Fibroblast of skin of abdomen (primary cell): ENCODE measurements at places on chromosomes 2 and 18.

DNA sequence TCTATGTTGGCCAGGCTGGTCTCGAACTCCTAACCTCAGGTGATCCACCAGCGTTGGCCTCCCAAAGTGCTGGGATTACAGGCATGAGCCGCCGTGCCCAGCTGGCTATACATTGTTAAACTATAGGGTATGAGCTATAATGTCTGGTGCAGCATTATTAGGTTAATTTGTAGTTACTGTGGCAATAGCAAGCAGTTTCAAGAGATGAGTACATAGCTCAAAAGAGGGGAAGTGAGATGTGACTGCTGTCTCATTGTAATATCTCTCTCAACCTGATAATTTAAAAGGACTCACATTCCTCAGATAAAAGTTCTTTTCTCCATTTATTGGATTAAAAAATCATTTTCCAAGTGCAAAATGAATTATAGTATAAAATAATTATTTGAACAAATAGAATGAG, 116.4 kb downstream of the INO80D start:
- DNase-seq: no peak

DNA sequence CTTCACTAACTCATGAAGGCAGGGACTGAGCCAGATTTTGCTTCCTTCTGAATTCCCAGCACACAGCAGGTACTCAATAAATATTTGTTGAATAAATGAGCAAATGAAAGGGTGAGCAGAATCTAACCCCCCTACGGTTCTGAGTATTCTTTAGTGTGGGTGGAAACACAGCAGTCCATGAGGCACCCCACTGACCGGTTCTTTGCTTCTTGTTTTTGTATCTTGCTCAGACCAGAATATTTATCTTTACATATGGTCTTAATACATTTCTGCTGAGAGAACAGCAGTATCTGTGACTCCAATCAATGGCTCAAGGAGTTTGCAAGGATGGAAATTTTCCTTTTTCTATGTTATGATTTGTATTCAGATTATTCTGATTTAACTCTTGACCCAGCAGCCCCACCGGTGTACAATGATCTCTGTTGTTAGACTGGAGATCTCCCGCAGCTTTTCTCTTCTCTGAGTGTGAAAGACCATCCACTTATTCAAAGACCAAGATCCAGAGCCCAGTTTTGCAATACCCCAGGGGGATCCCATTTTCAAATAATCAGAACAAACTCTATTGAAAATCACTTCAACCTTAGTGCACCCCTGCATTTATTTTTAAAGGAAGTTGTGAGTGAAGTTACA, 506.5 kb upstream of the TNP1 start:
- DNase-seq: no peak

GRCh38 chr2:102310964-102311640, at the start of gene IL1RL1:
IL1RL1 (plus strand) TSS chr2:102311563; CDS start chr2:102338265, 26,702 bp downstream.
- no peak for DNase-seq

GRCh38 chr2:190717764-190718651, 69.1 kb downstream of the NAB1 start:
- DNase-seq: no peak

DNA sequence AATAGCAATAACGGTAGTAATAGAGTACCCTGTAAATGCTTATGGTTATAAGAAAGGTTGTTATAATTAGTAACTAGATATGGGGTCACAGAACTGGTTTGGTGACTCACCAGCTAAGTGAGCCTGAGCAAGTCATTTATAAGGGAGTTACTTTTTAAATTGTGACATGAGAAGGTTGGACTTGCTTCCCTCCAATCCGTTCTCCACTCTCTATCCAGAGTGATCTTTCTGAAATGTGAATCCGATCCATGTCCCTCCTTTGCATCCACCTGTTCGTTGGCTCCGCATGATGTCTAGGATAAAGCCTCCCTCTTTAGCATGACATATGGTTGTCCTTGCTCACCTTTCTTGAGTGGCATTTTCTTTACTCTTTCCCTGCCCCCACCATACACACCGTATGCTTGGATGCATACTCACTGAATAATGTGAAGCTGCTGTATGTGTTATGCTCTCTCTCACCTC, 83.1 kb downstream of the CDC42EP3 start:
- DNase-seq: no peak

DNA sequence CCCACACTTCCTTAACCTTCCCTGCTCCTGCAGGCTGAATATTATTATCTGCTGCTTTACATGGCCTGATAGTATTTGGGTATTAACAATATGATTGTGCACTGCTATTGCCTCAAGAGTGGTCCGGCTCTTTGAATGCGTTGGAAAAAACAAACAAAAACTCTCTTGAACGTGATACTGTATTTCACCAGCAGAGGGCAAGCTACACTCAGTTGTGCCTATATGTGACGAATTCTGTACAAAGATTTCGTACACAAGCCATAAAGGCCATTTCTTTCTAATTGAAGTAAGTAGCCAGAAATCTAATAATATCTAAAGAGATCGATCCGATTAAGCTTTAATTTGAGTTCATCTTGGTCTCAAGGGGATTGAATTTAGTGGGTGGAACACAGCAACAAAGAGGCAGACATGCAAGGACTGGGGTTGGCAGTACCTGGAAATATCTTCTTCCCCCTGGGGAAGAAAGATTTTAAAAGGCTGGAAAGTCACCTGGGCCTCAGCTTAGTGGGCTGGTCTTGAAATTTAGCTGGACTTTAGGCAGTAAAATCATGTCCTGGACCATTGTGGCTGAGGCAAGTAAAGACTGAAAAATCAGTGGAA, 49.3 kb upstream of the RAB6D start:
- DNase-seq: peak; percentile 43

DNA sequence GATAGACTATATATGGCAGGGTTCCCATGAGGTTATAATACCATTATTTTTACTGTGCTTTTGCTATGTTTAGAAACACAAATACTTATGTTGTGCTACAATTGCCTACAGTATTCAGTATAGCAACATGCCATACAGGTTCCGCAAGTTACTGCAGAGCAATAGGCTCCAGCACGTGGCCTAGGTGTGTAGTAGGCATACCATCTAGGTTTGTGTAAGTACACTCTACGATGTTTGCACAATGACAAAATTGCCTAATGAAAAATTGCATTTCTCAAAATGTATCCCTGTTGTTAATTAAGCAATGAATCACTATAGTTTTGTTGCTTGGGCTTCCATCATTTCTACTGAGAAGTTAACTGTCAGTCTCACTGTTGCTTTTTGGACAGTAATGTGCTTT, 9.8 kb downstream of the CD302 start:
- DNase-seq: no peak

- DNase-seq: no peak
Measured at GRCh38 chr2:70503896-70504295, 49.7 kb downstream of the TGFA start.

- DNase-seq: no peak
Measured at GRCh38 chr2:85011098-85011497, 40.1 kb downstream of the KCMF1 start.

GRCh38 chr2:179613701-179614100, 247.7 kb downstream of the ZNF385B start:
- peak; percentile 43 for DNase-seq

- peak; percentile 44 for DNase-seq
Measured at GRCh38 chr2:206443735-206444527, 599 bp downstream of the ADAM23 start.

DNA sequence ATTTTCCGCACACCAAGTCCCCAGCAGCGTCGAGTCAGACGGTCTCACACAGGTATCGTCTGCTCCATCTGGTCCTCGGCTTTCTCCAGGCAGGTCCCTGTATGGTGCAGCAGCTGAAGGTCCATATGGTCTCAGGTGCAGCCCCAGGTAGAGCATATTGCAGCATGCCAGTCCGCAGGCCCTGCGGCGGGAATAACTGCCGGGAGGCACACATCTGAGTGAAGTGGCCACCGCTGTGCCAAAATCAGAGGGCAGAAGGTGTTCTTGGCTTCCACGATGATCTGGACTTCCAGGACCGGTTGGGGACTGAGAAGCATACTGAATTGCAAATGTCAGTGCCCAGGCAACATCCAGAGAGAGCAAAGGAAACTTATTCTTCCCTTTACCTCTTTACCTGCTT, 320.3 kb downstream of the RNF144A start:
- no peak for DNase-seq

GRCh38 chr18:69935319-69936190, 12.1 kb downstream of the CD226 start:
- DNase-seq: peak; percentile 14

GRCh38 chr2:150063931-150064548, 423.4 kb downstream of the RND3 start:
- DNase-seq: no peak

DNA sequence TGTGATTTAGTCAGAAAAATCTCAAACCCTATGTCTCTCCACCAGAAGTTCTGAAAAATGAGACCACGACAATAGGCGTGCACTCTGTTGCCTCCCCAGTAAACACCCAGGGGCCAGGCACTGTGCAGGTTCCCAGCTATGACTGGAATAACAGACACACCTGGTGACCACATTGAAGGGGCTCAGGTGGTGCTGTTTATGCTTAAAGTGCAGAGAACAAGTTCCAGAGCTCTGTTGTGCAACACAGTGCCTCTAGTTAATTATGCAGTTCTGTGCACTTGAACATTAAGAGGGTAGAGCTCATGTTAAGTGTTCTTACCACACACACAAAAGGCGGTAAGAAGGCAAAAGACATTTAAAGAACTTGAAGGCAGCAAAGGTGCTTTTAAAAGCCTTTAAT, 52.6 kb upstream of the AFF3 start:
- DNase-seq: no peak

- no peak for DNase-seq
Measured at GRCh38 chr2:226898897-226899296, 63.0 kb downstream of the RHBDD1 start.

GRCh38 chr2:174617120-174617519, 19.5 kb upstream of the WIPF1 start:
- DNase-seq: no peak

DNA sequence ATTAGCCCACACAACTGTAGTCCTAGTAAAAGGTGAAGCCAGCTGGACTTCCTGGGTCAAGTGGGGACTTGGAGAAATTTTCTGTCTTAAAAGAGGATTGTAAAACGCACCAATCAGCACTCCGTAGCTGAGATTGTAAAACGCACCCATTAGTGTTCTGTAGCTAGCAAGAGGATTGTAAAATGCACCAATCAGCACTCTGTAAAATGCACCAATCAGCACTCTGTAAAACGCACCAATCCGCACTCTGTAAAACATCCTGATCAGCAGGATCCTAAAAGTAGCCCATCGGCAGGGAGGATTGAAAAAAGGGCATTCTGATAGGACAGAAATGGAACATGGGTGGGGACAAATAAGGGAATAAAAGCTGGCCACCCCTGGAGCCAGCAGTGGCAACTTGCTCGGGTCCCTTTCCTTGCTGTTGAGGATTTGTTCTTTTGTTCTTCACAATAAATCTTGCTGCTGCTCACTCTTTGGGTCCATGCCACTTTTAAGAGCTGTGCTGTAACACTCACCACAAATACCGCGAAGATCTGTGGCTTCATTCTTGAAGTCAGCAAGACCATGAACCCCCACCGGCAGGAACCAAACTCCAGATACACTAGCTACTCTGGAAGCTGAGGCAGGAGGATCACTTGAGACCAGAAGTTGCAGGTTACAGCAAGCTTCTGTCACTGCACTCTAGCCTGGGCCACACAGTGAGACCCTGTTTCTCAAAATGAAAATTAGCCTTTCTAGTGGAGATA, 102.6 kb downstream of the HS6ST1 start:
- DNase-seq: peak; percentile 27

- DNase-seq: peak; percentile 65
Measured at GRCh38 chr2:213317929-213318328, 33.7 kb downstream of the SPAG16 start.

DNA sequence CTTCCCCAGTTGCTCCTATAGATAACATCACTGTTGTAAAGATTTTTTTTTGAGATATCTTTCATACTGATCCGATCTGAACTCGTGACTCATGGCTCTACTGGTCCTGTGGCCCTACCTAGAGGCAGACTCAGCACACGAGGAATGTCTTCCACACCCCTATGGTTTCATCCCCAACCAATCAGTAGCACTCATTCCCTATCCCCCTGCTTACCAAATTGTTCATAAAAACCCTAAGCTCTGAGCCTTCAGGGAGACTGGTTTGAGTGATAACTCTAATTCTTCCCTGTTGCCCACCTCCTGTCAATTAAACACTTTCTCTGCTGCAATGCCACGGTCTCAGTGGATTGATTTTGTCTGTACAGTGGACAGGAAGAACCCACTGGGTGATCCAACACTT, 4.2 kb upstream of the SAP130 start:
- no peak for DNase-seq

GRCh38 chr2:39524756-39525635, 87.9 kb upstream of the MAP4K3 start:
- DNase-seq: no peak

DNA sequence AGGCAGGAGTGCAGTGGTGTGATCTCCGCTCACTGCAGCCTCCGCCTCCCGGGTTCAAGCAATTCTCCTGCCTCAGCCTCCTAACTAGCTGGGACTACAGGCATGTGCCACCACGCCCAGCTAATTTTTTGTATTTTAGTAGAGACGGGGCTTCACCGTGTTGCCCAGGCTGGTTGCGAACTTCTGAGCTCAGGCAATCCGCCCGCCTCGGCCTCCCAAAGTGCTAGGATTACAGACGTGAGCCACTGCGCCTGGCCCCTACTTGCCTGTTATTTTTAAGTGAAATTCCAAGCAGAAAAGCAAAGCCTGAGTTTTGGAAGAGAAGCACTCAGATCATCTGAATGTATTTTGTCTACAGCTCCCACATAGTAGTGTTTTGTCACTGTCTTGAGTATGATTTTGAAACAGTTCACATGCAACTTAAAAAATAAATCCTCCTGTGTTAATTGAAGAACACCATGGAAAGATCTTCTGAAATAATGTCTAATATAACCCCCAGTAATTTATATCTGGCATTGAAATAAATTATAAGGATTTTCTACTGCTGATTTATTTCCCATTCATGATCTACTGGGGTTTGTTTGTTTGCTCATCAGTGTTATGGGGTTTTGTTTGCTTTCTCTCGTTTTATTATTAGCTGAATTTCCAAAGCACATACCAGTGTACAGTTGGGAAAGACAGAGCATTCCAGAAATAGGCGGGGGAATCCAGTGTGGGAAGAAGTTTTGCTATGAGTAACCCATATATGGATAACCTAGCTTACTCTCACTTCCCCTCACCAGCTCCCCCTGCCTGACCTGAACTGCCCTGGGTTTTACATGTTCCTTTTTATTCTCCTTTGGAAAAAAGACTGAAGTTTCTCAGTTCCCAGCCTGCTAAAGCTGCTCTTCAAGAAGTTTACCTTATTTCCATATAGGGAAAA, 80.1 kb upstream of the MAP3K20 start:
- DNase-seq: peak; percentile 96

- DNase-seq: peak; percentile 91
Measured at GRCh38 chr2:150526827-150527226, 39.4 kb upstream of the RND3 start.

DNA sequence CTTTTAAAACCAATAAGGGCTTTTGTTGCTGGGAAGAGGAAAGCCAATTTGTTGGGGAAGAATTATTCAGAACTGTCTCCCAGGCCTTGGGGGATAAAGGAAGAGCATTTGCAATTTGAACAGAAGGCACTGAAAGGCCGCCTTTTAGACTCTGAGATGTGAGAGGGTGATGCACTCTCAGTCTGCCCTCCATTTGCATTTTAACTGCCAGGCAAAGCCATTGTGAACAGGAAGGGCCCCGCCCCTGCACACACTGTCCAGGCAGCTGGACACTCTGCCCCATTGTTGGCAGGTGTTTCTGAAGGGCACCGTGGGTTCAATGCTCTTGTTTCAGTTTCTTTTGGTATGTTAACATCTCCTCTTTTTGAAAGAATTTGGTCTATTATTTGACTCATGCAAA, 169.5 kb upstream of the COPS8 start:
- DNase-seq: no peak

GRCh38 chr2:191225126-191225525, 20.1 kb upstream of the MYO1B start:
- DNase-seq: no peak

- DNase-seq: no peak
Measured at GRCh38 chr18:34866310-34866709, 156.2 kb downstream of the DTNA start.
